ENCODE measurements at places on chromosomes 5 and 9. TPM values are rescaled to one million over a fixed set of nuclear protein-coding genes. Genes with fewer than 3 reads are reported as not detected.
A peak's percentile ranks its signal among the peaks of the same experiment; 100 is the strongest.

The CLPTM1L gene
- polyA plus RNA-seq, result 108 TPM

The RAI14 gene
- 13.4 TPM for polyA plus RNA-seq

The SH3GLB2 gene
- polyA plus RNA-seq, result 182 TPM

The NR5A1 gene
- not detected for polyA plus RNA-seq

The NCS1 gene
- 55.4 TPM for polyA plus RNA-seq

The F2RL1 gene
- polyA plus RNA-seq, result not detected

- DNase-seq, result no peak
These were observed 213.7 kb upstream of the MAP3K1 start for GRCh38 chr5:56601641-56602071.

- no peak for DNase-seq
These were observed 58.3 kb upstream of the AFAP1L1 start for GRCh38 chr5:149213264-149213880.

GRCh38 chr9:121277518-121278295, 9.7 kb downstream of the GSN start:
- no peak for DNase-seq

DNA sequence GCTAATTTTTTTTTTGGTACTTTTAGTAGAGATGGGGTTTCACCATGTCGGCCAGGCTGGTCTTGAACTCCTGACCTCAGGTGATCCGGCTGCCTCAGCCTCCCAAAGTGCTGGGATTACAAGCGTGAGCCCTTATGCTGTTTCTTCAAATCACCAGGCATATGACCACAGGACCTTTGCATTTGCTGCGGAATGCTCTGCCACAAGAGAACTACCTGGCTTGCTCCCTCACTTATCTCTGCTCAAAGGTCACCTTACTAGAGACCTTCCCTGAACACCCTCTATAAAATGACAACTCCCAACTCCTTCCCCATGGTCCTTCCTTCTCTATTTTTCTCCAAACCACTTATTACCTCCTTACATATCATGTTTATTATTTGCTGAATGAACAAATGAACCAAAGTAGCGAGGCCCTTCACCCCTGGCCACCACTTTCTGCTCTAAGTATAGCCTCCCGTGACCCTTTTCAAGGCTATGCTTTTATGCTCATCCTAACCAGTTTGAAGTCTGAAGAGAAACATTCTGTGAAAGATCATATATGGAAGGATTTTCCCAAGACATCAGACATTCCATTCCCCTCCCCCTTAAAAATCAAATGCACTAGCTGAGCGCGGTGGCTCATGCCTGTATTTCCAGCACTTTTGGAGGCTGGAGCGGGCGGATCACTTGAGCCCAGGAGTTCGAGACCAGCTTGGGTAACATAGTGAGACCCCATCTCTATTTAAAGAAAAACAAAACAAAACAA, 1.3 kb downstream of the ZER1 start:
- DNase-seq, result no peak

GRCh38 chr9:38406476-38407186, 14.1 kb downstream of the ALDH1B1 start:
- no peak for DNase-seq

DNA sequence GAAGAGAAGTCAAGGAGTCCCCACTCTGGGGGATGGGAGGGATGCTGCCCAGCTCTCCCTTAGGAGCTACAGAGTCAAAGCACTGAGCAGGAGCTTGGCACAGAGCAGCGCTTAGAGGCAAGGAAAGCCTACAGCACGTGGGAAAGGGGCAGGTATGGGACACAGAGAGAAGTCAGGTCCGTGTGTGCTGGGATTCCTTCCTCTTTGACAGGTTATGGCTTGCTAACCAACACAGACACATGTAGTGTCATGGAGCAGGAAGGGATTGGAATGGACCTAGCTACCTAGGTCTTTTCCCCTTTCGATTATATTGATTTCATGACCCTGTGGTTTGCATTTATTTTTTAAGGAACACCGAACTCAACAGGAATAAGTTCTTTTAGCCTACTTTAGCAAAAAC, 208.5 kb upstream of the TUT7 start:
- DNase-seq, result no peak

DNA sequence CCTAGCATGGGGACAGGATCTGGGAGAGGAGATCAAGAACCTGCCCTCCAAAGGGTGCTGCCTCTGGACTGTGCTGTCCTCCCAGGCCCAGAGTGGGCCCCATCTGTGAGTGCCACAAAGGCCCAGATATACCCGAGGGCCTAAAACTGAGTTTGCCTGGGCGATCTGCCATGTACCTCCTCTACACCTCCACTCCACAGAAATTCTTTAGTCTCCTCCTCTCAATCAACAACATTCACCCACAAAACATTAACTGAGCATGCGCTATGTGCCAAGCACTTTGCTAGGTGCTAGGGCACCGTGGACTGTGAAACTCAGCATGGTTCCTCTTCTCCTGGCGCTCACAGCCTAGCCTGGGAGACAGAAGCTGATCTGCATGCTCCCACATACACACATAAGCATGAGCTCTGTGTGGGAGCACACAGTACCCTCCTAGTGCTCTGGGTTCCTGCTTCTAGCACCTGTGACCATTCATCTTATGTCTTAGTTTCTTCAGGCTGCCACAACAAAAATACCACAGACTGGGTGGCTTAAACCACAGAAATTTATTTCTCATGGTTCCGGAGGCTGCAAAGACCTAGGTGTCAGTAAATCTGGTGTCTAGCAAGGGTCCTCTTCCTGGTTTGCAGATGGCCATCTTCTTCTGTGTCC, 82.0 kb upstream of the FSTL4 start:
- no peak for DNase-seq

DNA sequence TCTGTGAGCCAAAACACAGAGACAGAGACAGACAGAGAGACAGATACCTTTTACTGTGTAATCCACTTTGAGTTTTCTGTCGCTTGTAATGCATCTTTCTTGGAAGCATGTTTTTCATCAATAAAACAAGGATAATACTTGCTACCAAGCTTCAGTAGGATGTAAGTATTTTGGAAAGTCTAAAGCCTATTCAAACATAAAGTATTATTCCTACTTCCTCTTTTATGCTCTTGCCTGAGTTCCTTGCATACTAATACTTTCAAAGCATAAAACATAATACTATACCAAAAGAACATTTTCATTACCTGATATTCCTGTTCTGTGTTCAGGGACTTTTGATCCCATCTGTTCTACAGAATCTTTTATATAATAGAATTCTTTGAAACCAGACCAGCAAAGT, 64.5 kb upstream of the SLC30A5 start:
- no peak for DNase-seq

- peak; percentile 65 for DNase-seq
These were observed 629 bp downstream of the CCNH start for GRCh38 chr5:87411973-87412629.

DNA sequence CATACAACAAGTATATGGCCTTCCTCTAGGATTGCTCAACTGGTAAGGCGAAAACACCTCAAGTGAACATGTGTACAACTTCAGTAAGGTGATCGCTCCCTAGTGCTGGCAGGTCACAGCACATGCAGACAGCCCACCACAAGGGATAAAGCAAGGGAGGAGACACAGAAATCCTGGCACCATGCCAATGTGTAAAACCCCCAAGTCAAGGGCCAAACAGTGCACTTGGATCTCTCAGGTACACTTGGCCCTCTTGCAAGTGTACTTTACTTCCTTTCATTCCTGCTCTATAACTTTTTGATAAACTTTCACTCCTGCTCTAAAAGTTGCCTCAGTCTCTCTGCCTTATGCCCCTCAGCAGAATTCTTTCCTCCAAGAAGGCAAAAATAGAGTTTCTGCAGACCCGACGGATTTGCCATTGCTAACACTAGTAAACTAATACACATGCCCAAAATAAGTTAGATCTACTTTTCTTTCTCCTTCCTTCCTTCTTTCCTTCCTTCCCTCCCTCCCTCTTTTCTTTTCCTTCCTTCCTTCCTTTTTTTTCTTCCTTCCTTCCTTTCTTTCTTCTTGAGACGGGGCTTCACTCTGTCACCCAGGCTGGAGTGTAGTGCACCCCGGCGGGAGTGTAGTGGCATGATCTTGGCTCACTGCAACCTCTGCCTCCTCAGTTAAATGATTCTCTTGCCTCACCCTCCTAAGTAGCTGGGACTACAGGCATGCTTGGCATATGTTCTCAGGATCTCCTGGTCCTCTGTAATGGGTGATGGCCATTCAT, 6.8 kb upstream of the LNPEP start:
- no peak for DNase-seq

DNA sequence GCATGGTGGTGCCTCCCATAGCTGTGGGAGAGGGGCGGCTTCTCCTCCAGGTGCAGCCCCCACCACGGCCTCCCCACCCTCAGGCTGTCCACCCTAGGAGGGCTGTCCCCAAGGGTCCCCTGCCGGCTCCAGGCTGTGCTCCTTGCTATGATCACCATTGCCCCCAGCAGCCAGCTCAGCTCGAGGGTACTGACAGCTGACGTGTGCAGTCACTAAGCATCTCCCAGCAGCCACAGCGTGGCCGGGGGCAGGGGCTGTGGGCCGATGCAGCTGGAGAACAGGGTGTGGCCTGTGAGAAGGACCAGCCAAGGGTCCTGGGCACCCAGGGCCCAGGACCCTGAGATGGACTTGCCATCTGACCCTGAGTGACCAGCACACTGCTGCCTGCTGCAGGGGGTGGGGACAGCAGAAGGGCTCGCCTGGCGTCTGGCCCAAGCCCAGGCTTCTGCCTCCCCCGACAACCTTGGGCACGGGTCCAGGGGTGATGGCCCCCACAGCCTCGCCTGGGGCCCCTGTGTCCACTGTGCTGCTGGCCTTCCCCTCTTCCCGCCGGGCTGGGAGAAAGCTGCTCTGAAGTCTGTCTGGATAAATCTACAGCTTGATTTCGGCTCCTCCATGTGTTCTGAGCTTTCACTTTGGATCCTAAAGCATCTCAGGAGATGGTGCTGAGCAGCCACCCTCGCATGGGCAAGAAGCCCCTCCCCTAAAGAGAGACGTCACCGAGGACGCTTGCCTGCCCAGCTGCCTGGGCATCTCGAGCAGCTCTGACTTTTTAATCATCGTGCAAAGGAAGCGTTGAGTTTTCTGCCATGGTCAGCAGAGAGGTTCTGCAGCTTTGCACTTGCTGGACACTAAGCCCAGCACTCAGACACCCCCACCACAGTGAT, 5.5 kb downstream of the KCNT1 start:
- no peak for DNase-seq

DNA sequence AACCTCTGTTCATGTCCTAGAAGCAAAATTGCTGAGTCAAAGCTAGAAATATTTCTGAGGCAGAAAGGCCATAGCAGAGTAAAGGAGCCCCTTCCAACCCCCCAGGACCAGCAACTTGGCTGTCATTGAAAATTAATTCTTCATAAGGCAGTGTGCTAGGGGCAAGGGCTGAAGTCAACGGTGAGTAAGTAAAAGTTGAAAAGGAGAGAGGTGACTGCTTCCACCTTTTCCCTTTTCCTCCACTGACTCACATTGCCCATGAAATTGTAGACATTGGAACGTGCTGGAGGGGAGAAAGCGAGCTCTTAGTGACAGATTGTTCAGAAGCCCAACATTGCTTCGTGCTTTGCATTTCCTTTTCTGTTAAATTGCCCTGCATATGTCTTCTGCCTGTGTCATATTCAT, 19.1 kb downstream of the GLRA1 start:
- DNase-seq, result no peak

DNA sequence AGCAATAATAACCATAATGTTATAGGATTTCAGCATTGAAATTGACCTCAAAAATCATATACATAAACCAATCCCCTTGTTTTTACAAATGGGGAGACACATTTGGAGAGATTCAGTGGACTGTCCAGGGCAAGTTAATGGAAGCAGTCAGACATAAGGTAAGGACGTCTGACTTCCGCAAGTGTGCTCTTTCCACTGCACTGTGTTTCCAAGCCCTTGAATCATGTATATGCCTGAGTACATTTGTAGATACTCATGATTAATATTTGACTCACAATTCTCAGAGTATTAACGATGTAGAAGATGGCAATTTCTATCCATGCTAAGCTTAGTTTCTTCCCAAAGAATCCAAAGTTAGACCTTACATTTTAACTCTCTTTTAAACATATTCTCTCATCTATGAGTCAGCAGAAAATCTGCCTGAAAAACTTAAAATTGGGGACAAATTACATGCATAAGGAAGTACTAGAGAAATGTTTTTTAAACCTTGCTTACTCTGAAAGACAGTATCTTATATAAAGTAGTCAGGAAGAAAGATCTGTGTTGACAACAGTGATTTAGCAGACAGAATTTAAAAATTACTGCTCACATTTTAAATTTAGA, 165.3 kb downstream of the NFIB start:
- peak; percentile 19 for DNase-seq

DNA sequence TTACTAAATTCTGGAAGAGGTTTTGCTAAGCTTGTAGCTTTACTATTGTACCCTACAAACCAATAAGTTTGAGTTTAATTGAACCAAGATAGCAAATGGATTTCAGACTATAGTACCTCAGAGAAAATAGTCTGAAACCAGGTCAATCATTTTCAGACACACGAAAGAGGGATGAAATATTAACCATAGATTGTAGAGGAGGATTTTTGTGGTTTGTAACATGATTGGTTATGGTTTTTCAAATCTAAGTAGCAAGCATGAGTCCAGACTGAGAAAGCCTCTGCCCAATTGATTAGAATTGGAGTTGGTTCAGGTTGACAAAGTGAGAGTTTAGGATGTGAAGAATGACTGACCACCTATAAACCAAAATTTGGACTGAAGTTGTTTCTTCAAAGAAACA, 562.7 kb upstream of the DMAC1 start:
- DNase-seq, result no peak

- no peak for DNase-seq
These were observed 66.6 kb upstream of the NR3C1 start for GRCh38 chr5:143470120-143470519.

GRCh38 chr5:3886524-3887451, 291.2 kb downstream of the IRX1 start:
- DNase-seq, result peak; percentile 64

DNA sequence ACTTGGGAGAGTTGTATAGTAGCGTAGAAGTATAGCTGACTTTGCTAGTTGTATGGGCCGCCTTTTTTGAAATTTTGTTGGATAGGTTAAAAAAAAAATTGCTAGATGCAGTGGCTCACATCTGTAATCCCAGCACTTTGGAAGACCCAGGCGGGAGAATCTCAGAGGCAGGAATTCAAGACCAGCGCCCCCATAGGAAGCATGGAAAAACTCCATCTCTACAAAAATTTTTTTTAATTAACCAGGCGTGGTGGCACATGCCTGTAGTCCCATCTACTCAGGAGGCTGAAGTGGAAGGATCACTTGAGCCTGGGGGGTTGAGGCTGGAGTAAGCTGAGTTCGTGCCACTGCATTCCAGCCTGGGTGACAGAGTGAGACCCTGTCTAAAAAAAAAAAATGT, 59.2 kb downstream of the SMC5 start:
- DNase-seq, result no peak

GRCh38 chr5:66959653-66960052, 236.9 kb downstream of the CD180 start:
- DNase-seq, result no peak
